Left lung (tissue), 14 donors: ENCODE measurements at places on chromosomes 4 and X. TPM values are rescaled to one million over a fixed set of nuclear protein-coding genes. Genes with fewer than 3 reads are reported as not detected.

Gene LRCH2
- total RNA-seq, result 7.0 TPM

DNA sequence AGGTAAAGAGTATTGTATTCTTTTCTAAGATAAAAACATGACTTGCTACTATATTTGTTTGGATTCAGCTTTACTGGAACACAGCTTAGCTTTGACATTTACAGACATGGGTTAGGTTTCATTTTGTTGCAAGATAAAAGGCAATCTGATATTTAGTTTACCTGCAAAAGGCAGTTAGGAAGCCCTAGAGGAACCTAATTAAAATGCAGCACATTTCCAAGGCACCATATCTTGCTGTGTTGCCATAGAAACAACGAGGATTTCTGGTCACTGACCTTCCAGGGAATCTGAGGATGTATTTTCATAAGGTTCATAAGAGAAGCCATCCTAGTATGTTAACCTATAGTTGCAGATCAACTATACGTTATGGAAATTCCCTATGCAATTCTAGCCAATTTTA, 116.0 kb downstream of the SNCA start:
- no peak for DNase-seq

DNA sequence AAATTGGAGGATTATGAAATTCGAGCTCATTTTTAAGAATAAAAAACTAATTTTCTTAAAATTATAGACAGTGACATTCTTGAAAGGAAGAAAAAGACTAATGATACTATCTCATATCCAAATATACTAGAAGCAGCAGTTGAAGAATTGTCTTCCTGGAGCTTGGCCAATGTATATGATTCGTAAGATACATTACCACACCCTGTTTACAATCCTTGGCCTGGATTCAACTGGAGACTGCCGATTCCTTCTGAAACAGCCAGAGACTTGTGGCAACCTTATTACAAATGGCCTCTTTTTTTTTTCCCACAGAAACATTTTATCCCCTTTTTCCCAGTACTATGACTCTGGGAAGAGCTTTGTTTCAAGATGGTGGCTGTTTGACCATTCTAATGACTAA, 571.2 kb upstream of the FAT1 start:
- DNase-seq, result peak; percentile 28

Gene GLRA3
- not detected for total RNA-seq

Gene BMP3
- total RNA-seq, result 8.9 TPM

Gene ZGRF1
- 9.2 TPM for total RNA-seq

- peak; percentile 66 for DNase-seq
These were observed 89.7 kb upstream of the TFDP3 start for GRCh38 chrX:133307637-133308498.

DNA sequence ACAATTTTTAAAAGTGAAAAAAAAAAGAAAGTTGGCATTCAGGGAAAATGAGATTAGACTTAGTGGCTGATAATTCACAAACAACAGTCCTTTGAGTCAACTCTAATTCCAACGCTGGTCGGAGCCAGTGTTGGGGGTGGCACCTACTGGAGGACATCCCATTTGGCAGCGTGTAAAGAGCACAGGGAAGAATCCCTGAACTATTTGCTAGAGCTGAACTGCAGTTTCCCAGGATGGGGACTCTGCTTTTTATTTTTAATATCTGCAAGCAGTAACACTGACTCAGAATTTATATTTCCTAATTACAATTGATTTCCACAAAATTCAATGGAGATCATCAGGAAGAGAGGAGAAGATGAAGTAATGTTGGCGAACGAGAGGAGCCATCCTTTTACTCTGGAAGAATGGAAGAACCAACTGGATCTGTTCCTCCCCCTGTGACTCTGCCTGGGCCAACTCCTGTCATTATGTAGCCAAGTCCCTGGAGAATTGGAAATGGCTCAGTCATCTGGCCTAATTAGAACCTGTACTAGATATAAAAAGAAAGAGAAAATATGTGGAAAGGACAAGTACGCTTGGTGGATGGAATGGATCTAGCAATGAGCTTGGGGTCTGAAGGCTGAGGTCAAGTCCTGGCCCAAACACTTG, 76.7 kb downstream of the IRF2 start:
- no peak for DNase-seq

- DNase-seq, result no peak
These were observed 199.2 kb downstream of the MAB21L2 start for GRCh38 chr4:150781191-150781590.

Gene SCRG1
- 0.79 TPM for total RNA-seq

- DNase-seq, result no peak
These were observed 174.0 kb upstream of the TENT5D start for GRCh38 chrX:80246271-80246670.

Gene ENAM
- 0.24 TPM for total RNA-seq

Gene RPS6KA6
- 1.9 TPM for total RNA-seq

Gene CXCL3
- total RNA-seq, result 12.4 TPM

Gene GAGE1
- total RNA-seq, result not detected

- no peak for DNase-seq
These were observed 169.9 kb upstream of the HAND2 start for GRCh38 chr4:173699841-173700475.
